Stimulated activated CD8-positive, alpha-beta memory T cell treated with anti-CD3 and anti-CD28 coated beads, Interleukin-4, amount 100 ng/mL, for 24 hours (primary cell): ENCODE measurements at places on chromosomes 4 and X.

DNA sequence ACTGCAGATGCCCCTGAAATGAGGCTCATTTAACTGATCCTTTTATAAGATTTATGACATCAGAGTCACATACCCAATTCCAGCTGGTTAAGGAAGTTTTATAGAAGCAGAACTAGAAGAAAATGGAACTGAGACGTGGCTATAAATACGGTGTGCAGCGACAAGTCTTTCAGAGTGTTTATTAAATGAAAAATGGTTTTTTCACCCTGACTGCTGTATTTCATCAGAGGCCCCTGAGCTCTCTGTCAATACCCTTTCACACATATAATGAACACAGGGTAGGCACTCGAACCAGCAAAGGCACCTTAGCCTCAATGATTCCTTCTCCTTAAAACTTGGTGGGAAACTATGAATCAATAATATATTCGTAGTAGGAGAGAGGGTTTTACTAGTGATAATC is 380.8 kb upstream of the ANXA10 start:
- DNase-seq: no peak

GRCh38 chr4:113950207-113950606 is 29.2 kb downstream of the ARSJ start:
- DNase-seq: no peak

DNA sequence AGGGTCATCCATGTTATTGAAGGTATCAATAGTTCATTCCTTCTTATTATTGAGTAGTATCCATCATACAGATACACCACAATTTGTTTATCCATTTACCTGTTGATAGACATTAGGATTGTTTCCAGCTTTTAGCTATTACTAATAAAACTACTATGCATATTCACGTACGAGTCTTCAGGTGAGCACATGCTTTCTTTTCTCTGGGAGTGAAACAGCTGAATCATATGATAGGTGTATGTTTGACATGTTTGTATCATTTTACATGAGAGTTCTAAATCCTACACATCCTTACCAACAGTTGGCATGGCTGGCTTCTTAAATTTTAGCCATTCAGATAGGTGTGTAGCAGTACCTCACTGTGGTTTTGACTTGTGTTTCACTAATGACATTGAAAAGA is 556.6 kb upstream of the DIPK2B start:
- no peak for DNase-seq

GRCh38 chr4:137389911-137390520 is 142.3 kb downstream of the PCDH18 start:
- no peak for DNase-seq

GRCh38 chr4:137678796-137679195 is 146.5 kb upstream of the PCDH18 start:
- no peak for DNase-seq

- DNase-seq: no peak
Observed at GRCh38 chr4:110527156-110527555, 51.2 kb downstream of the ENPEP start.

- DNase-seq: no peak
Observed at GRCh38 chrX:21711129-21711847, 46.6 kb downstream of the SMPX start.

GRCh38 chrX:39518476-39519029 is 579.2 kb downstream of the BCOR start:
- no peak for DNase-seq

DNA sequence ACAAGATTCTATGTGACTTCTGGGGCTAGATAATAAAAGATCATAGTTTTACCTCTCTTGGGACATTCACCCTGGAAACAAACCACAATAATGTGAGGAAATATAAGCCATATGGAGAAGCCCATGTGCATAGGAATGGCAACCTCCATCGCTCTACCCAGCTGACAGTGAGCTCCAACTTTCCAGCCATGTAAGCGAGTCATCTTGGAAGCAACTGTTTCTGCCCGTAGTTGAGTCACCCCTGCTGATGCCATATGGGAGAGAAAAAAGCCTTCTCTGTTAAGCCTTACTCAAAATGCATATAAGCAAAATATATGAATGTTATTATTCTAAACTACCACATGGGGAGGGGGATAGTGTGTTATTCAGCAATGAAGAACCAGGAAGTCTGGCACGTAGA is 31.4 kb upstream of the RELL1 start:
- DNase-seq: no peak

DNA sequence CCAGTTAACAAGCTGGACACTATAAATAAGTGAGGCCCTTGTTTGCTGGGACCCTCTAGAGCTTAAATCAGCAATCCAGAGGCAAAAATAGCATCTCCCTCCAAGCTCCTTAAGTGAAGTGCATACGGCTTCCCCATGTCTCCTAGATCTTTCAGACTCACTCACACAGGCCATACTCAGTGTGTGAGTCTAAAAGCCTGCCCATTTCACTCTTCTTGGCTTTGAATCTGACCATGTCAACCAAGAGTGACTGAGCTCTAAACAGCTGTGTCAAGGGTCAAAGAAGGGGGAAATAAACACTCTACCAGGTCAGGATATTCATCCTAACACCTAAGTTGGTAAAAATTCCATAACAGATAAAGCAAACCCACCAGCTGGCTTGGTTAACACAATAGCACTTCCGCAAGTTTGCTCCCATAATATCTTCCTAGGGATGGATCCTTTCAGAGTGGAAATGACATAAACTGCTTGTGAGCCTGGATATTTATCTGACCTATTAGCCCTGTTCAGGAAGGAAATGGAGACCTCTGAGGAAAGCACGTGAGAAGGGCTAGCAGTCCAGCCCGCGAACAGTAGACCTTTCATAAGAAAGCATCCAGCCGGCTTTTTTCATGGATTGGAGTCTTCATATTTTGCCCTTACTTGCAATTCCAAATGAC is 65.6 kb downstream of the MID1 start:
- no peak for DNase-seq

DNA sequence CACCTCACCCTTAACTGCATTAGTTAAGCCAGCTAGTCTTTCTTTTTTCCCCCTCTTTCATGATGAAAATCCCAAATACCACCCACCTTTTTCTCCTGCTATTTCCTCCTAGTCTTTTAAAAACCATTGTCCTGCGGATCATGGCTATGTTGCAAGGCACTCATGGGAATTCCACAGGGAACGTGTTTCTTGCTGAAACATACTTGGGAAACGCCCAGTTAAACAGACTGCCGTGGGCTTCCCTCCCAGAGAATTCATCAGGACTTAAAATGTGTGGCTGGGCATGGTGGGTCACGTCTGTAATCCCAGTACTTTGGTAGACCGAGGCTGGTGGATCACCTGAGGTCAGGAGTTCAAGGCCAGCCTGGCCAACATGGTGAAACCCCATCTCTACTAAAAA is 32.2 kb downstream of the XG start:
- no peak for DNase-seq

- no peak for DNase-seq
Observed at GRCh38 chr4:16627999-16628398, 270.4 kb downstream of the LDB2 start.

GRCh38 chr4:53840643-53841042 is 223.8 kb downstream of the CHIC2 start:
- DNase-seq: no peak

- no peak for DNase-seq
Observed at GRCh38 chrX:21781525-21781924, 23.6 kb upstream of the SMPX start.

- no peak for DNase-seq
Observed at GRCh38 chr4:117137145-117137544, 51.8 kb upstream of the TRAM1L1 start.

GRCh38 chr4:134546279-134546678 is 344.7 kb upstream of the PABPC4L start:
- no peak for DNase-seq

DNA sequence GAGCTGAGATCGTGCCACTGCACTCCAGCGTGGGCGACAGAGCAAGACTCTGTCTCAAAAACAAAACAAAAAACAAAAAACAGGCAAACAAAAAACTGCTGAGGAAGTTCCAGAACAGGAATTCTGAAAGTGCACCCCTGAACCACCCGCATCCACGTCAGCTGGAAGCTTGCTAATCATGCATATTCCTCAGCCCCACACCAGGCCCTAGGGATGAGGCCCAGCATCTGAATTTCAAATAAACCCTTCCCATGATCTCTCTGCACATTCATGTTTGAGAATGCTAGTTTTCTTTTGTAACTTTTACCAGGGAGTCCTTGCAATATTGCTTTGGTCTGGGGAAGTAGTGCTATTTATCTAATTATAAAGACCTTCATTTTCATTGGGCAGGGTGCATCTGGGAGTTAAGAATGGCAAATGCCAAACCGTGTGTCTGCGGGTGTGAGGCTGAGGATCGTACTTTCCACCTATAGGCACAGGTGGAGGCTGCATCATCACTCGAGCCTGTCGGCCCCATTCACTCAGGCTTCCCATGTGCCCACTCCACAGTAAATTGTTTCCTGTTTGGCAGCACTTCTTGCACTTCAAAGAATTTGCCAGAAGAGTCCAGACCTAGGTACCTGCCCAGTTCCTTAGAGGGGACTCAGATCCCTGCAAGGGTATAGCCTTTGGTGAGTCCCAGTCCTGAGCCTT is 23.6 kb downstream of the CCKAR start:
- DNase-seq: no peak

DNA sequence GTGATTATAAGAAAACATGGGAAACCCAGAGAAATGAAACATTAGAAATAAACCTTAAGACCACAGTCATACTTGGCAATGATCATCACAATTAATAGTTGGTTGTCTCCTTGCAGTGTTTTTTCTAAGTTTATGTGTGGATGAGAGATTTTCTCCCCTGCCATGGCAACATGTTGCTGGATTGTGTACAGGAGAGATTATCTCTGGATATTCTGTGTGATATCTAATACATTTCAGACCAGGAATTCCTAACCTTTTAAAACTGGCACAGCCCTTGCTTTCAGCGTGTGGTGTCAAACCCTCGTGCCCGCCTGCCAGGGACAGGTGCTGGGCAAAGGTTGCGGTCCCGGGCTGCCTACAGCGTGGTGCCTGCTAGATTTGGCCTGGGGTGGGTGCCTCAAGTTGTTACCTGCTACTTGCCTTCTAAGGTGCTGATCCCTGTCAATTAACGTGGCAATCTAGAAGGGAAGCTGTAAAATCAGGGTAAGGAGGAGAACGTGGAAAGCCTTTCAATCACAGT is 100.5 kb downstream of the TMEM131L start:
- DNase-seq: no peak

GRCh38 chrX:139909712-139910111 is 23.1 kb downstream of the ATP11C start:
- DNase-seq: no peak

GRCh38 chrX:15215366-15215765 is 54.5 kb downstream of the ASB9 start:
- no peak for DNase-seq

DNA sequence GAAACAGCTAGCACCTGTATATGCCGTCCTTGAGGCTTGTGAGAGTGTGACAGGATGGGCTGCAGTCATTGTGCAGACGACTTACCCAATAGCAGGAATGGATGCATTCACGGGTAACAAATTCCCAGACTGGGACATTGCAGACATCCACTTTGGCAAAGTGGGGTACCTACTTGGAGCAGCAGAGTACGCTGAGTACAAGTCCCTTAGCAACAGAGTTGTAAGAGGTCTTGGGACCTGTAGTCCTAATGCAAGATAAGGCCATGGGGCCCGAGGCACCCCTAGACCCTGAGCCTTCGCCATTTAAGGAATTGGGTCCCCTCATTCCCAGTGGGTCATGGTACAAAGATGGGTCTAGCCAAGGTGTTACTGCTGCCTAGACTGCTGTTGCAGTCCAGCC is 55.4 kb upstream of the CCDC149 start:
- DNase-seq: no peak

DNA sequence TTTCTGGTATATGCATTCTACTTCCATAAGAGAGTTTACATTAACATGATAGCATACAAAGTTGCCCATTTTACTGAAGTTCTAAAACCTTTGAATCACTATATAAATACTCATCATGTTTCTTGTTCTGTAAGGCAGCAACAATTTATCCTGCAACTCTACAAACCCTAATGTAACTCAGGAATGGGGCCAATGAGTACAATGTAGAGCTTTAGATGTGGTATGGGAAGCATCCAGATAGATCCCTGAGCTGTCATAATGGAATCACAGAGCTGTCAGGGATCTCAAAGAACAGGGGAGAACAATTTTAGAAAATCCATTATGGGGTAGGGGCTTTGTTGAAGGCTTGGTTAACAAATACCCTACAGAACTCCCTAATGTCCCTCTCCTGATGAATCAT is 88.5 kb downstream of the DCUN1D4 start:
- no peak for DNase-seq

- no peak for DNase-seq
Observed at GRCh38 chrX:106510713-106511403, 100.9 kb upstream of the RADX start.

GRCh38 chrX:45972636-45973035 is 572.6 kb downstream of the ZNF674 start:
- no peak for DNase-seq

DNA sequence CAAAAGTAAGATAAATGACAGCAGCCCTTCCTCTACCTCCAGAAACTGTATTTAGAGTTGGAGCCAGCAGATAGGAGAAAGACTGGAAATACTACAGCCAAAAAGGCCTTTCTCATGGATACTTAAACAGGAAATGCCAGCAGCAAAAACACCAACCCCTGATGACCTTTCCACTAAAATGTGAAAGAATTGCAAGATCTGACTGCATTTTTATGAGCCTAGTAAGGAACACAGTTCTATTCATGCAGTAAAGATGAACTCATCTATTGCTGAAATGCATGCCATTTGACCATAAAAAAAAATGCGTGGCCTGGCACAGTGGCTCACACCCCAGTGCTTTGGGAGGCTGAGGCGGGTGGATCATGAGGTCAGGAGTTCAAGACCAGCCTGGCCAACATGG is 19.9 kb downstream of the ABCG2 start:
- DNase-seq: no peak

GRCh38 chr4:38688676-38689355 is 24.8 kb downstream of the KLF3 start:
- DNase-seq: no peak

GRCh38 chr4:127782275-127783025 is at the start of gene HSPA4L:
Gene HSPA4L, plus strand, starts transcription at chr4:127782322. Its CDS starts 229 bp downstream, at chr4:127782551.
- peak; percentile 32 for DNase-seq

DNA sequence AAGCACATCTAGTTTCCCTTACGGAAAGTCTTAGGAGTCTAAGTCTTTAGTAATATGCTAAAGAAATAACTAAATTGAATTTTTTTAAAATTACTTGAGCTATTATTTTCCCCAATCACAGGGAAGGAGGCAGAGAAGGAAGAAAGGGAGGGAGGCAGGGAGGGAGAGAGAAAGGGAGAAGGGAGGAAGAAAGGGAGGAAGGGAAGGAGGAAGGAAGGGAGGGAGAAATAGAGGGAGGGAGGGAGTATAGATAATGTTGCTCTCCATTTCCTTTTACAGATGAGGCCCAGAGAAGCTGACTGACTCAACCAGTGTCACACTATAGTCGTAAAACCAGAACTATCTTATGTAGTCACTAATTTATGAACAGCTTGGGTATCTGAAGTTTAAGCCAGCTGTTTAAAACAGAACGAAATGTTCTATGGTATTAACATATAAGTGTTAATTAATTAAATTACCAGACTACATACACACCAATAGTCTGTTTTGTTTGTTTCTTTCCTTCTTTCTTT is 14.6 kb downstream of the SH3RF1 start:
- no peak for DNase-seq
